BE2C (cell line): ENCODE measurements at places on chromosomes 1 and 21.
A peak's percentile ranks its signal among the peaks of the same experiment; 100 is the strongest.

DNA sequence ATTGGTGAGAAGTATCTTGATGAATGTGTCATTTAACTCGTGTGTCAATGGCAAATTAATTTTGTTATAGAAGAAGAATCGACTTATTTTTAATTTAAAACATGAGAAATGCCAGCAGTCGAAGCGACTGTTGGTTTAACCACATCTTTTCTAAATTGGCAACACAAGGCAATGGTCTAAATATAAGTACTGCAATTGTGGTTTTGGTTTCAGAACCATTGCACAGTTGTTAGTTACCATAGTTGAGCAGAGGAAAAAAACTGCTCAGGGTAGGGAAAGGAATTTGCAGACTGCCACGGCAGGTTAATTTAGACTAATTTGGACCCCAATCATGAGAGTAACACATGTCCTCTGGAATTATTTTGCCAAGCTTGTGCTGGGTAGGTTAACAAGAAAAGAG lies 185.6 kb upstream of the RUNX1 start:
- DNase-seq, result no peak

DNA sequence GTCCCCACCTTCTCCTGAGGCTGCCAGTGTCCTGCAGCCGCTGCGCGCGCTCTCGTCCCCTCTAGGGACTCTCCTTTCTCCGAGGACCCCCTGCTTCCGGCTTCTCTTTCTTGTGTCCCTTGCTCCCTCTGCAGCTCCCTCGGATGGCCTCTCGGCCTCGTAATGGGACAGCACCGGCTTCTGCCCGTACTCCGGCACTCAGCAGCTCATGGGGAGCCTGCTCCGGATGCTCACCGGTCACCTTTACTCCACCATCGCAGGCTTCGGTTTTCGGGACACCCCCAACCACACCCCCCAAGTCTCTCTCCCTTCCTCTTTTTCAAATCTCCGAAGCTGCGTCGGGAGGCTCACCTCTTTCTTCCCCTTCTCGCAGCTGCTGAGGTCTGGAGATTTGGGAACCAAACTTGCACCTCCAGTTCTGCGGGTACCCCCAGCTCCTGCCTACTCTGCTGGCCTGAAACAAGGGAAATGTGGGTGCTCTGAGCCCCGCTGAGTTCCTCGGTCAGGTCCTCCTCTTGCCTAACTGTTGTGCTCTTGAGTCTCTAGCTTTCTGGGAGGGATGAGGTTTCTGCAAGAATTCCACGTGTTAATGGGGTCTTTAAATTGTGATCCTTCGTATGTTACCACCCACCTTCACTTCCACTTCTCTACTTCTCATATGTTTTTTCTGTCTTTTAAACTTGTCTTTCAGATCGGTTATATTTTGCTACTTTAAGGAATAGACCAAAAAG lies 930 bp downstream of the CDC14A start:
- peak; percentile 57 for DNase-seq

DNA sequence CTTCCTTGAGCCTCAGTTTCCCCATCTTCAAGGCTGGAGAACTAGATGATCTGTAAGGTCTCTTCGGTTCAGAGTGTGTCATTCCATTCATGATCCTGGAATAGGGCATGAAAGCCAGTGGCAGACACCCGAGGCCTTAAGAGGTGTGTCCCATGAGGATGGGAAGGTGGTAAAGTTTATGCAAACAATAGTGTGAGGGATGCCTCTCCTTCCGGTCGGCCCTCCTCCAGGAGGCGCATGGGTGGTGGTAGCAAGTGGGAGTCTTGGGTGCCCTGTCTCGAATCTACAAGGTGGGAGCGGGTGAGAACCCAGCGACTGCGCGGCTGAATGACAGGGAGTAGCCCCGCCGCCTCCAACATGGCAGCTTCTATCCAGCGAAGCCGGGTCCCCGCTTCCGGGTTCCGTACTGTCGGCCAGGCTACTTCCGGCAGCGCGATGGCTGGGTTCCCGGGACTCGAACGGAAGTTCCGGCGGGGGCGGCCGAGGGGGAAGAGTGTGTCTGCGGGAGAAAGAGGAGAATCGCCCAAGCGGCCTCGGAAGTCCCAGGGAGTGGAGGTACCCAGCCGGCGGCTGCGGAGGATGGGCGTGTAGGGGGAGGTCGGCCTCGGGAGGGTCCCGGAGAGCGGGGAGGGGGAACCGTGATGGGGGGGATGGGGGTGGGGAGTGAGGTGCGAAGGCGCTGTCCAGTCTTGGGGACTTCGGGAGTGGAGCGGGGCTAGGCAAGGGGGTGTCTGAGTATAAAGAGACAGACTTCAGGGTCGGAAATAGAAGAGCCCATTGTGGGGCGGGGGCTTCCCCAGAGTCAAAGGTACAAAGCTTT lies at the start of gene LYPLA2:
Gene LYPLA2 (plus strand): TSS at position 450 of the 820 bp plus-strand sequence. CDS start 1,538 bp downstream, outside the sequence.
- DNase-seq, result peak; percentile 86

GRCh38 chr1:55926906-55927471 lies 652.4 kb downstream of the PLPP3 start:
- no peak for DNase-seq

GRCh38 chr1:143691971-143692529 lies 279.7 kb downstream of the FAM72C start:
- no peak for DNase-seq

DNA sequence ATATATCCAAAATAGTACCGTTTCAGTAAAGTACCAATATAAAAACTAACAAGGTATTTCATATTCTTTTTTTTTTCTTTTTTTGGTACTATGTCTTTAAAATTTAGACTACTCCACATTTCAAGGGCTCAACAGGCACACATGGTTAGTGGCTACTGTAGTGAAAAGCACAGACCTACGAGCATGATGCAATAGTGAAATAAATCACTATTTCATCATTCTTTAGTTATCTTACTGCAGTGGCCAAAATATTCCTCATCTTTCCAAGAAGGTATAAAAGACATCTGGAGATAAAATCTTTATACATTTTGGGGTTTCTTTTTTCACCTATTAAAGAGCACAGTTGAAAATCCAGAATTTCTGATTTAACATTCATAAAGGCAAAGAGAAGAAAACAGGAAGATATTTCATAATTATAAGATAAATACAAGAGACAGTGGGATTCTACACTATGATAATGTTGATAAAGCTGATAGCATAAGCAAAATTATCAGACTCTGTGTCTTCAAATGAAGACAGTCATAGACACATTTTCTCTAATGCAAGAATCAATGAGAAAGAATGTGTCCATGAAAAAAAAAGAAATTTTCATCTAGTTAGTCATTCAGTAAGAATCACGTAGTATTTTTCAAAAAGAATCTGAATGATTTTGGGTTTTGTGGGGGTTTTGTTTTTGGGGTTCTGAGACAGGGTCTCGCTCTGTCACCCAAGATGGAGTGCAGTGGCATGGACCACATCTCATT lies 41.9 kb downstream of the CEP170 start:
- DNase-seq, result no peak

GRCh38 chr1:63827411-63828321 lies 53.8 kb downstream of the ROR1 start:
- no peak for DNase-seq

DNA sequence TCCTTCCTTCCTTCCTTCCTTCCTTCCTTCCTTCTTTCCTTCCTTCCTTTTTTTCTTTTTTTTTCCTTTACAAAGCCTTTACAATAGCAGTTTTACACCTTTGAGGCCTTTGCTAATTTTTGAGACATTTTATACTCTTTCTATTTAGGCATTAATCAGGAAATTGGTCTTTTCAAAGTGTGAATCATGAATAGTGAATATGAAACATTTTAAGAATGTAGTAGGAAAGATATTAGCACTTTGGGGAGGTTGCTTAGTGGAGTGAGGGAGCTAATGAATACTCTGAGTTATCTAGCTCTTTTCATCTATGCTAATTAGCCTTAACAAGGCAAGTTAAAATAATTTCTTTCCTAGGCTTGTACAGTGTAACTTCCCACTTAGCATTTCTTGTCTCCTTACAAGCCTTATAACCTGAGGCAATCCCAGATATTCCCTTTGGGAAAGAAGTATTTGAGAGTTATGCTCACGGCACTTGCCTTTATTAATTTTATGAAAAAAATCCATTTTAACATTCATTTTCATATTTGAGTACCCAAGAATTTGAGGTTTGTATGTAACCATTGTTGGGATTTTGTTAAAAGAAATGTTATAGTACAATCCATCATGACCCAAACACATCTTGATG lies 122.6 kb downstream of the NTNG1 start:
- no peak for DNase-seq

GRCh38 chr1:158145173-158145719 lies 35.4 kb upstream of the CD1D start:
- DNase-seq, result peak; percentile 27

GRCh38 chr1:230717251-230717650 lies 3.3 kb upstream of the AGT start:
- DNase-seq, result no peak

- DNase-seq, result no peak
Measured at GRCh38 chr1:53583868-53584776, 124.9 kb downstream of the DMRTB1 start.

DNA sequence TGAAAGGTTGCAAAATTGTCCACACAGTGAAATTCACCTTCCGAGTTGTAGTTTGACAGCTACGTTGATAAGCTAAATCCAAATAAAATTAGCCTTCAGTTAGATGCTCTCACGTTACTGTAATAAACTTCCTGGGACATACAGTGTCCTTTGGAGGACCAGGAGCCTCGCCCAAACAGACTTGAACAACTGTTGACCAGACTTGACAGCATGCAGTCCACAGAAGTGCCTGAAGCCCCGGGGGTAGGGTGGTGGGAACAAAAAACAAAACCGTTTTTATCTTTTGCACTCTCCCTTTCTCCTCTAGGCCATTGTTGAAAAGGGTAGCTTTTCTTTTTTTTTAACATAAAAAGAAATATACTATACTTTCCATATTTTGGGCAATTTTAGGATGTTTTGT lies 172.8 kb upstream of the SAMSN1 start:
- peak; percentile 7 for DNase-seq

DNA sequence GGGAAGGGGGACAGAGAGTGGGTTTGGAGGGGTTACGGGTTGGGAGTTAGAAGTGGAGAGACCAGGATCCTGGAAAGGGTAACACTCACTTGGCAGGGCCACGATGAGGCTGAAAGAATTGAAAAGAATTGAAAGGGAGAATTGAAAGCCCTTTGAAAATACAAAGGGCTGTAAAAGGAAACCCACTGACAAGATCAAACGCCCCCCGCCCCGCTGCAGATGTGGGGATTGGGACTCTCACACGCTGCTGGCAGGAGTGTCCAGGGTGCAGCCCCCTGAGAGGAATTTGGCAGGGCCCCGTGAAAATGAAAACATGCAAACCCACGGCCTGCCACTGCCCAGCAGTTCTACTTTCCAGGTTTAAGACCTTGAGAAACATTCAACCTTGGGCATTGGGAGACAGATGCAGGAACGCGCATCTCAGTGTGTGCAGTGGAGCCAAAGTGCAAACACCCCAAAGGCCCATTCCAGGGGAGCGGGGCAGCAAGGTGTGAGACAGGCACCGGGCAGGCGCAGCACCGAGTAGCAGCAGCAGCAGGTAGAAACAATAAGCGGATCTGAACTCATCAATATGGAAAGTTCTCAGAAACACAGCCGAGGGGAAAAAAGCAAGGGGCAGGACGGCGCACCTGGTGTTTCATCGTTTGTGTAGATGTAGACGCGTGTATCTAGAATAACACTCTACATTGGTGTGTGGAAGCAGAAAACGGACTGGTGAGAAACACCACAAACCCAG lies 8.3 kb upstream of the TNFRSF1B start:
- DNase-seq, result no peak

- DNase-seq, result no peak
Measured at GRCh38 chr1:86640161-86640670, 64.2 kb upstream of the SH3GLB1 start.

DNA sequence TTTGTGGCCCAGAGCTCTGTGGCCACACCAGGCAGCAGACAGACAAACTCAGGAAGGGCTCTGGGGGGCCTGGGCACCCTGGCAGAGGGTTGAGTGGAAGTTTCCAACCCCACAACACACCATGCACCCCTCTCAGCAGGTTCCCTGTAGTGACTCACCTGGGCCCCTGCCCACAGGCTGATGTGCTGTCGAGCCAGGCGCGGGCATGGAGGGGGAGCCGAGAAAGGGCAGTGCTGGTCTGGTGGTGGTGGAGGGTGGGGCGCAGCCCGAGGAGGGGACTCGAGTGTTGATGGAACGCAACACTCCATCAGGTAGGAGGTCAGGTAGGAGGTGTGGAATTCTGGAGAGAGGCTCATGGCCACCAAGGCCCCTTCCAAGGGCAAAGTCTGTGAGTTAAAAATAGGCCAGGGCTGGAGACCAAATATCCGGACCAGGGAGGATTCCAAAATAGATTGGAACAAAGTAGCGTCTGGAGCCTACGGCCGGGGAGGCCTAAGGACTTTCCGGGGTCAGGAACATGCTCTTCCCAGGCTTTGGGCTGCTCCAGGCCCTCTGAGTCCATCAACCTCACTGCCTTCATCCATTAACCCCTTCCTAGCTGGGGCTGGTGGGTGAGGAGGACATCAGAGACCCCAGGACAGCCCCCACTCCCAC lies 191.5 kb upstream of the AJAP1 start:
- no peak for DNase-seq

DNA sequence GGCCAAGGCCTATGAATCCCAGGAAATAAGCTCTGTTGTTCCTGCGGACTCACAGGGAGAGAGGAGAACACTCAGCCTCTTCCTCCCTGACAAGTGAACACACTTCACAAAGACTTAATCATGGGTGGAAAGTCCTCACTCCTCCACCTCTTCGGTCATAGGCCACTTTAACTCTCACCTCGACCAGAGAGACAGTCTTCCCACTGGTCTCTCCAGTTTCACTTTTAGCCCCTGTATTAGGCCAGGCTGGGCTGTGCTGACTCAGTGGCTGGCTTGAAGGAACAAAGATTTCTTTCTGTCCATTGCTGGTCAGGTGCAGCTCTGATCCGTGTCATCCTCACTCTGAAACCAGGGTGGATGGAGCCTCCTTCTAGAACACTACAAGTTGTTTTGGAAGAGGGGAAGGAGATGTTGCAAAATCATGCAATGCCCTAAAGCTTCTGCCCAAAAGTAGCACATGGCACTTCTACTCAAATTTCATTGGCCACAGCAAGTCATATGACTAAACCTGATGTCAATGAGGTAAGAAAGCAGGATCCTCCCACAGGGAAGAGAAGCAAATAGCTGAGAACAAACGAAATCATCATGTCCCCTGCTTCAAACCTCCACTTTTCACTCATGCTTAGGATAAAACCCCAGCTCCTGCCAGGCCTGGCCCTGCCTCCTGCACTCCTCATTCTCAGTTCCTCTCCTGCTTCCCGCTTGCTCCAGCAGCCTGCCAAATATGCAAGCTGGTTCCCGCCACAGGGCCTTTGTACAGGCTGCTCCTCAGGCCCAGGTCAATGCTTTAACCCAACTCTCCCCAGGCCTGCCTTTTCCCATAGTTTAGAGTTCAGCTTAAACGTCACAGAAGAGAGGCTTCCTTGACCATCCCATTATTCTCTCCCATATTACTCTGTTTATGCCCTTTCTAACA lies 150.5 kb upstream of the RUNX3 start:
- no peak for DNase-seq
